ENCODE measurements at places on chromosomes 7 and 10.

GRCh38 chr10:3981300-3981699, 196.3 kb upstream of the KLF6 start:
- DNase-seq = no peak

- DNase-seq = no peak
Measured at GRCh38 chr10:132941640-132942051, 724 bp downstream of the CFAP46 start.

GRCh38 chr7:49775065-49775948, 1.9 kb downstream of the VWC2 start:
- no peak for DNase-seq

GRCh38 chr7:98802781-98803110, 67.1 kb downstream of the TMEM130 start:
- no peak for DNase-seq

DNA sequence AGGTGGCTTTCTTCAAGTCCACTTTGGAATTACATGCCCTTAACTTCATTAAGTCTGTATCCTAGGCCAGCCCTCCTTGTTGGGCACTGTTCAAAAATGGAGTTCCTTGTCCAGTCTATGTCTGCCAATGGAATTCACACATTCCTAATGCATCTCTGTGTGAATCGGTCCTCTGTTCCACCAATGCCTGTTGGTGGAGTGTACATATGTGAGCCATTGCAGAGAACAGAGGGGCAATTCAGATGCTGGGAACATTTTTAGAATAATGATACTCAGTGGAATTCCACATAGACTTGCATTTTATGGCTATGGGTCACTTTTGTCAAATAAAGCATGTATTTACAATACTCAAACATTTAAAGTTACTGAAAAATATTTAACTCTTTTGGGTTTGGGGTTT, 108.3 kb downstream of the COL28A1 start:
- no peak for DNase-seq

DNA sequence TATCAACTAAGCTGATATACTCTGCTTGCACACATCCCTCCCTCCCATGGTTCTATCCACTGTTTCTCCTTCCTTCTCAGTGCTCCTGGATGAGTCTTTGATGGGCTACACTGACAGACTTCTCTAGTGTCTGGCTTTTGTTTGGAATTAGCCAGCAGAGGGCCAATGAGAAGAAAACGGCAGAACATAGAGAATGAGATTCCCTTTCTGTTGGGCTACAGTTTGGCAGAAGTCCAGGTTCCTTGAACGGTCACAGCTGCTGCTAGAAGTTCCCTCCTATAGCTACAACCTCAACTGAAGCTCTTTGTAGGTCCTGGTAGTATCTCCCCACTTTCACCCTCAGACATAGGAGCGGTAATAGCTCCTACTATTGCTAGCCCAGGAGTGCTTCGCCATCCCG, 251.1 kb upstream of the LRRN3 start:
- DNase-seq = no peak

GRCh38 chr7:141748396-141748795, 10.2 kb downstream of the SSBP1 start:
- DNase-seq = no peak

DNA sequence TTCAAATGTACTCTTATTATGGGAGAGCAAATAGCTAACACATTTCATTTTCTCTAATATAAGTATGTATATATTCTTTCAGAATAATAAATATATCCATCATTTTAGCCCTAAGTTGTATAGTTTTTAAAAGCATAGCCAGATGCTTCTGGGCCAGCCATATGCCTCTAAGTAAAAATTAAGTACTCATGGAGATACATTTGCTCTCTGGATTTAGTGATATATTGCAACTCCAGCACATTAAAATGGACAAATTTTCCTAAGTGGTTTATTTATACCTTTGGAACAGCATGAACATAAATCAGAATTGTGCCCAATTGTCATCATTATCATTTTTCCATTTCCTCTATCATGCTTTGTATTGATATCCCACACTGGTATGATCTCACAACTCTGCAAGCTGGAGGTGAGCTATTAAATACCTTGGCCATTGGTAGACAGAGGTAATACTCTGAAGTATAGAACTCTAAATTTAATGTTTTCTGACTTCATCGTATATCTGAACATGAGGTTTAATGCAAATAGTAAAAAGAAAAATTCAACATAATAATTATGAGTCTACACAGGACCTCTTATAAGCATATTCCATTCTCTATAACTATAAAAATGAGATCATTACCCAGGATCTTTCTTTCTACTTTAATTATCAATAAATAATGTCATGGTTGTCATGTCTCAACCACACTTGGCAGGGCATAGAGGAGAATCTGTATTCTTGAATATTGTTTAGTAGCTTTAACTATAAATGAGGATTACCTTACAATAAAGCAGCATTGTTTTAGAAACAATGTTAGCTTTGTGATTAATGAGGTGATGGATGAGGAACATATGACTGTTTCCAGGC, 90.8 kb downstream of the AGMO start:
- DNase-seq = no peak

DNA sequence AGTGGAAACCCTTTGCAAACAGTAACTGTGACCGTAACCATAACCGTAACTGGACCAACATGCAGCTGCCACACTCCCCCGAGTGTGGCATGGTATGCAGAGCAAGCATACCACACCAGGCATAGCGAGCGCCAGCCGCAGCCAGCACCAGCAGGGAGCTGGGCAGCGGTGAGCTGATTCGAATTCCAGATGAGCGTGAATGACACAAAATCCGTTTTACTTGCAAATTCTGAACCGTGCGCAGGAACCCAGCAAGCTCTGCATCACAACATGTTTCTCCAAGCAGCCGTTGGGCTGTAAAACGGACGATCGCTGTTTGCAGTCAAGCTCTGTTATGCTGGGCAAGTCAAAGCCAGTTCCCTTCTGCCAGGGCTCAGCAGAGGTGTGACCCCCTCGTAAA, 111.1 kb downstream of the OAT start:
- DNase-seq = no peak

DNA sequence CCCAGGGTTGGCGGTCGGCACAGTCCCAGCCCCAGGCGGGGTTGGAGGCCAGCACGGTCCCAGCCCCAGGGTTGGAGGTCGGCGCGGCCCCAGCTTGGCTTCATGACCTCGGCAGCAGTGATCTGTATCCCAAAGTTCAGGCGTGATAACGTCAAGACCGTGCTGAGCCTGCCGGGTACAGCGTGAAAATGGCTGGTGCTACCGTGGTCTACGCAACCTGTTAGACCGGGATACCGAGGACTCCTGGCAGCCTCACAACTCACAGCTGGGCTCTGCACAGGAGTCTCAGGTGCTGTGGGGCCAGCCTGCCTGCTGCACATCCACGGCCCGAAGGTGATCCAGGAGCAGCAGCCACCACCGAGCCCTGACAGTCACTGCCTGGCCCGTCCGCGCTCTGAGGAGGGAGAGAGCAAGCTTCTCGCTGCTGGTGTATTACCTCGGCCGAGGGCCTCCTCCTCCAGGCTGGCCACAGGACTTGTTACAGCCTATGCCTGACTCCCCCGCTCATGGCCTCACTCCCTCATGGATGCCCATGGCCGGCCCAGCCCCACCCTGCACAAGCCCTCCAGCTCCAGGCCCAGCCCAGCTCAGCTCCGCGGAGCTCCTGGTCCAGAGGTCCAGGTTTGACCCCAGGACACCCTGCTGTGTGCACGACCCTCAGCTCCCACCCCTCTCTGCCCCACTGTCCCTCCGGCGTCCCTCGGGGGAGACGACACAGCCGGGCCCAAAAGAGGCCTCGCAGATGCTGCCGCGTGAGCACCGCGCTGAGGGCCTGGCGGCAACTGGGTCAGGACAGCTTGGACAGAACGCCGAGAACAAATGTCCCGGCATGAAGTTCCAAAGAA, 156.0 kb downstream of the ELFN1 start:
- no peak for DNase-seq

DNA sequence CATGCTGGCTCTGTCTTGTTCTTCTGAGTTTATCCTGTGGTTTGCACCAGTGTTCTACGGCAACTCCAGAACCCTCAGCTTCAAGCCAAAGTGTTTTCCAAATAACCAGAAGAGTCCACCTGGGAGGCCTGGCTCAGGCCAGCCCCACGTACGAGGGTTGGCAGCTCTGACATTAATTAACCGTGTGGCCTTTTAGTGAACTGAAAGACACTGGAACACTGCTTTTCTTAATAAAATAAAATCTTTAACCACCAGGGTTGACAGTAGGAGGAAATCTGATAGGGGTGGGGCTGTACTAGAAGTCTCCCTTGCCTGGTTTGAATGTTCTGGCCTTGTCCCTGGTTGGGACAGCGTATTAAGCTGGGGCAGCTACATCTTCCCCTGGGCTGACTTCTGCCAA, 64.9 kb downstream of the SYPL1 start:
- DNase-seq = no peak

- DNase-seq = no peak
Measured at GRCh38 chr10:5951167-5951711, 26.1 kb downstream of the IL15RA start.

GRCh38 chr7:39637400-39637799, 14.0 kb downstream of the RALA start:
- DNase-seq = no peak

- DNase-seq = no peak
Measured at GRCh38 chr10:50572017-50572491, 51.7 kb downstream of the SGMS1 start.

- no peak for DNase-seq
Measured at GRCh38 chr7:49418963-49419362, 354.5 kb upstream of the VWC2 start.

- no peak for DNase-seq
Measured at GRCh38 chr10:92757711-92758104, 68.0 kb downstream of the HHEX start.

DNA sequence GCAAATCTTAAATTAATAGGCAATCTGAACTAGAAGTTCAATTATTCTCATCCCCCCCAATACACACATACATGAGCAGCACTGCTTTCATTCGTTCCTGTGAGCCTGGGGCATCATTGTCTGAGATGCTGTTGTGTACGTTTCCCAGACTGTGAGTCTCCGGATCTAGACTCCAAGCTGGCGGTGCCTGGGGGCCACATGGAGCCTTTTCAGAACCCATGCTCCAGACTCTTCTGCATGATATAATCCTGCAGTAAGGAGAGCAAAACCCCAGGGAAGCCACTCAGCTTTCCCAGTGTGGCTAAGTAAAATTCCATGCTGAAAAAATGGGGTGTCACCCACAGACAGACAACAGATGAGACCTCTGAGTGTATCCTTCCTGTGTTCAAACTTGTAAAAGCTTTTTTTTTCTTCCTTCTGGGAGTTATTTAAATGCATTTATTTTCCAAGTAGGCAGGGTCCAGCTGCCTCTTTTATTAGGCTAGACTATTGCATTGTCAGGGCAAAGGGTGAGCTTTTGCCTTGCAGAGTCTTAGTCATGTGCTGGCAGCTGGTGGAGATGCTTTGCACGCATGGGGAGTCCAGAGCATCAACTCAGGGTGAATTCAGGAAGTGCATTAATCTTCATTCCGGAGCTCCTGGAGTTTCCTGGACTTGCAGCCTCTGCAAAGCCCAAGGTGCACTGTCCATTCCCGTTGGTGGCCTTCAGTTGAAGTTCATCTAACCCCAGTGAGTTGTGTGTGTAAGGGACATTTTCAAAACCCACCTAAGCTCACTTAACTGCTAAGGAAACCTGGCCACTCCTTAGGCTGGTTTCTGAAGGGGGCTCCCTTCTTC, 185.7 kb upstream of the ADO start:
- DNase-seq = no peak

DNA sequence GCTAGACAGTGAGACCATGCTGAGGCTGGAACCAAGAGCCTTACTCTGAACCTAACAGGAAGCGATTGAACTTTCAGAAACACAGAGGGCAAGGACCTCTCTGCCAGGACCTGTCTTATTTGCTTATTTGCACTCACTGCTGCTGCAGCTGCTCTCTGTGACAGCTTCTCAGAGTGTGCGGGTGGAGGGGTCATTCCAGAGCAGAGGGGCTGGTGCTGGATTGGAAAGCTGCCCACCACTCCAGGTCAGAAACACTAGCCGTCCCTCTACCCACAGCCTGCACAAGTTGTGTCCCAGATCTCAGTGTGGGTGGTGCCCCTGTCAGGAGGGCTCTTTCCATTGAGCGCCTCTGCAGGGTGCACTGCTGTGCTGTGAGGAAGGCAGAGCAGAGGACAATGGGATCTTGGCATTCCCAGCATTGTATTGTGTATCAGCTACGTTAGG, 126.2 kb downstream of the CCNY start:
- no peak for DNase-seq

DNA sequence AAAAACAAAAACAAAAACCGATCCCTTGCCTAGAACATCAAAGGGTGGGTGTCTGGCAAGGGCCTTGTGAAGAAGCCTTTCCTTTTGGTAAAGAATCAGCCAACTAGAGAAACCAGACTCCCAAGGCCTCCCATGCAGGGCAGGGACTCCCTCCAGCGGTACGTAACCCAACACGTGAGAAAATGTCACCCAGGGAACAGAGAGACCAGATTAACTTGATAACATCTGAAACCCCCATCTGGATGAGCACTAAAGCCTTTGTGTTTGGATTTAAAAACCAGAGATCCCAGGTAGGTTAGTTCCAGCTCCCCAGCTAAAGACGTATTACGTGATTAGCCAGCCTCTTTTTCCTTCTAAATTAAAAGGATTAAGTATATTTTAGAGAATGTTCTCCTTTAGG, 3.0 kb upstream of the HABP2 start:
- DNase-seq = no peak

GRCh38 chr7:68700414-68700813, 897.9 kb upstream of the AUTS2 start:
- no peak for DNase-seq

GRCh38 chr10:108787932-108788331, 1135.4 kb downstream of the XPNPEP1 start:
- no peak for DNase-seq

- no peak for DNase-seq
Measured at GRCh38 chr10:43201545-43202131, 63.4 kb downstream of the CSGALNACT2 start.

- DNase-seq = no peak
Measured at GRCh38 chr10:21791276-21791675, 212.3 kb downstream of the DNAJC1 start.

- DNase-seq = no peak
Measured at GRCh38 chr7:1963575-1963974, 269.2 kb downstream of the MAD1L1 start.

DNA sequence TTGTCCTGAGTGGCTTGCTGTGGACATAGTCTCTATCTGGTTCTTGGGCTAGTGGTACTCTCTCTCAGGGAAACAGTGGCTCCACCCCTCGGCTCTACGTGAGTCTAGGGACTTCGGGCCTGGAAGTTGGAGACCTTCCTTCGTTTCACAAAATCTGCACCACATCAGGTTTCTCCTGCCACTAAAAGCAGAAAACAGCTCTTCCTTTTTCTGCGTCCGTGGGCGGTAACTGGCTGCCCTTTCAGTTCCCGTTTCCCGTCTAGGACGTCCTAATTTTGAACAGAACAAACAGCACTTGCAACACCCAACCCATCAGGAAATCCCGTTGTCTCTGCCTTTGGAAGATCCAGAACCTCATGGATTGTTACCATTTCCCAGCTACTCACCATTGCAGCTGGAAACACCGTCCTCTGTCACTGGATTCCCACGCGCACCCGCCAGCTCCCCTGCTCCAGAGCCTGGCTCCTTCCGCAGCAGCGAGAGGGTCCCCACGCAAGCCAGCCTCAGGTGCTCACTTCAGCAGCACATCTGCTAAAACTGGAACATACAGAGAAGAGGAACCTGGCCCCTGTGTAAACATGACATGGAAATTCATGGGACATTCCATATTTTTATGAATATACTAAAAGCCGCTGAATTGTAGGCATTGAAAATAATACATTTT, 311.4 kb upstream of the AKR1E2 start:
- no peak for DNase-seq

GRCh38 chr10:97519342-97519741, 20.6 kb downstream of the UBTD1 start:
- DNase-seq = no peak
